ENCODE measurements at places on chromosomes 6 and 20. TPM values are rescaled to one million over a fixed set of nuclear protein-coding genes. Genes with fewer than 3 reads are reported as not detected.

DNA sequence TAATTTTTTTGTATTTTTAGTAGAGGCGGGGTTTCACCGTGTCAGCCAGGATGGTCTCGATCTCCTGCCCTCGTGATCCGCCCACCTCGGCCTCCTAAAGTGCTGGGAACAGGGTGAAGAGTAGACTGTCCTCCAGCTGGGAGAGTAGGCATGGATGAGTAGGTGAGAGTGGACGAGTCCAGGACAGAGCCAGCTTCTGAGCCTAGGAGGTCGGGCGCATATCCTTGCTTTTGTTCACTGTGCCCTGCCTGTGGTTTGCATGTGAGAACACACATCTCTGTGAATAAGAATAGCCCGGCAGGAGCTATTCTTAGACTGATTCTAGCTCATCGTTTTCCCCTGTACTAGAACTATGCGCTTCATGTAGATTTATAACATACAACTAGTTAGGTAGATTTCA lies 78.3 kb downstream of the RPP40 start:
- no peak overlapping the region for H3K4me3 ChIP-seq
- H3K27ac ChIP-seq: no peak overlapping the region
- H3K27me3 ChIP-seq: no peaks in the 10 kb centered on the region

- H3K36me3 ChIP-seq: no peaks in the 10 kb centered on the region
- no peaks in the 10 kb centered on the region for H3K27me3 ChIP-seq
- DNase-seq: no peak
Measured at GRCh38 chr6:89415185-89415584, 3.1 kb upstream of the RRAGD start.

DNA sequence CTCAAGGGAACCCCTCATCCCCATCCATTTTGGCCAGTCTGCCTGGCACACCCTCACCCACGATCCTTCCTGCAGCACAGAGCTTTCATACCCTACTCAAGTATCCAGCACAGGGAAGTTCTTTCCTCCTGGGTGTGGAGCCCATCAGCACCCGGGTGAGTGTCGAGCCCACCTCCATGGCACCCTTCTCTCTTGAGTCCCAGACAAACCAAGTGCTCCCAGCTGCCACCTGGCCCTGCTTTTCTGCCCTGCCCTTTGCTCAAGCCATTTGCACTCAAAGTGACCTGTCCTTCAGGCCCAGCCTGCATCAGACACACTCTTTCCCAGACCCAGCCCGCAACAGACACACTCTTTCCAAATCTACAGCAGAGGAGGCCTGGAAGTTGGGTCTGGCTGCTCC lies 257.2 kb downstream of the DLL1 start:
- no peak overlapping the region for H3K4me3 ChIP-seq
- peak; percentile 40 for DNase-seq
- H3K36me3 ChIP-seq: no peaks in the 10 kb centered on the region
- H3K4me1 ChIP-seq: peaks cover 14% of the 10 kb centered on the region
- H3K27ac ChIP-seq: no peak overlapping the region
- peaks cover 26% of the 10 kb centered on the region for H3K27me3 ChIP-seq

- no peak overlapping the region for H3K4me3 ChIP-seq
- H3K4me1 ChIP-seq: peaks cover 46% of the 10 kb centered on the region
- no peaks in the 10 kb centered on the region for H3K27me3 ChIP-seq
- no peak overlapping the region for H3K27ac ChIP-seq
Measured at GRCh38 chr20:41074441-41074840, 45.8 kb downstream of the TOP1 start.

DNA sequence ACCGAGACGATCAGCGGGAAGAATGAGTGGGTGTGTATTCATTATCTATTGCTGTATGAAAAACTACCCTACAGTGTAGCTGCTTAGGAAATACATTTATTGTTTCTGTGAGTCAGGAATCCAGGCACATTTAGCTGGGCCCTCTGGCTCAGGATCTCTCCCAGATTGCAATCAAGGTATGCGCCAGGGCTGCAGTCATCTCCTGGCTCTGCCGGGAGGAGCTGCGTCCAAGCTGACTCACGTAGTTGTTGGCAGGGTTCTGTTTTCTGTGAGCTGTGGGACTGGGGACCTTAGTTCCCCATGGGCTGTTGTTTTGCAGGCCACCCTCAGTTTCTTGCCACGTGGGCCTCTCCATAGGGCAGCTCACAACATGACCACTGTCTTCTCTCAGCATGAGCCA lies 68.2 kb upstream of the FUCA2 start:
- no peaks in the 10 kb centered on the region for H3K36me3 ChIP-seq
- no peaks in the 10 kb centered on the region for H3K27me3 ChIP-seq
- H3K4me1 ChIP-seq: peaks cover 10% of the 10 kb centered on the region

- no peaks in the 10 kb centered on the region for H3K27me3 ChIP-seq
- H3K4me3 ChIP-seq: no peak overlapping the region
- peaks cover 29% of the 10 kb centered on the region for H3K4me1 ChIP-seq
- peaks cover 41% of the 10 kb centered on the region for H3K36me3 ChIP-seq
- no peak for DNase-seq
Measured at GRCh38 chr6:31559606-31559957, 12.2 kb downstream of the NFKBIL1 start.

DNA sequence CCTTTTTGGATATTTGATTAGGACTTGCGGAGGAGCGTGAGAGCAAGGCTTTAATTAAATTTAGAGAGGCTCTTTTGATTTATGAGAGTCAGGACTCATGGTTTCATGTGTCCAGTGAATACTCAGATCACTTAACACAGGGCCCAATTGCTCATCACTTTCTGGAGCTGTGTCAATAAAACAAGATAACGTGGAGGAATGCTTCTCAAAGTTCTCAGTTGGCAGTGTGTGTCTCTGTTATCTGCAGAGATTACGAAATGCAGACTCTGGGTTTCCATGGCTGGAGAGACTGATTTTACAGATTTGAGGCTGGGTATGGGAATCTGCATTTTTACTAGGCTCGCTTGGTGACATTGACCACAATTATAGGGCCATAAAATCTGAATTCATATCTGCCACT lies 335.8 kb upstream of the FLRT3 start:
- H3K4me1 ChIP-seq: no peaks in the 10 kb centered on the region
- H3K27me3 ChIP-seq: no peaks in the 10 kb centered on the region
- H3K4me3 ChIP-seq: no peak overlapping the region
- H3K27ac ChIP-seq: no peak overlapping the region
- no peaks in the 10 kb centered on the region for H3K36me3 ChIP-seq

DNA sequence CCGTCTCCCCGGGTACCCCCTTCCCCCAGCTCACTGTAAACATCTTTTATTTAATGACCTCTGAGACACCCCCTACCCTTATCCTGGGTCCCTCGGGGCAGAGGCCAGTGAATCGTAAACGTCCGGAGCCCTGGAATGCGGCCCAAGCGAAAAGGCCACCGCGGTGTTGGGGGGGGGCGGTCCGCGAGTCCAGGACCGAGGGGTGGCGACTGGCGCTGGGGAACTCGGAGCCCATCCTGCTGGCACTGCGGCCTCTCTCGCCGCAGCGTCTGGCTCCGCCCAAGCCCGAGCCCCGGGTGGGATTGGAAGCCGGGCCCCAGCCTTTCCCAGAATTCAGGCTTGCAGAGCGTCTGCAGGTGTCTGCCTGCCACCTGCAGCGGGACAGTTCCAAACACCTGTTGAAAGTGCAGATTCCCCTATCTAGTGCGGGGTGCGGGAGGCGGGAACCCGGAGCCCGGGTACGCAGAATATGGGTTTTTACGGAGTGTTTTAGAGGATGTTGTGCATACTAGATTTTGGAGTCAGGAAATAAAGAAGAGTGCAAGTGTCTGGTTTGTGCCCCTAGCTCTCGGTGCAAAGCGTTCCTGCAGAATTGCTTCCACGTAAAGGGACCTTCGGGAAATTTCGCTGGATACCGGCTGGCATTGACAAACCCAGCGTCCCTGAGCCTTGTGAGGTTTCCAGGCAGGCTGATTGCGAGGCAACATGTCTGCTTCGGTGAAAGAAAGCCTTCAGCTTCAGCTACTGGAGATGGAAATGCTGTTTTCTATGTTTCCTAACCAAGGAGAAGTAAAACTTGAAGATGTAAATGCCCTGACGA lies 800 bp downstream of the RWDD2A start:
- peaks cover 16% of the 10 kb centered on the region for H3K36me3 ChIP-seq
- DNase-seq: peak; percentile 77
- peak overlapping the region; percentile 96 for H3K4me3 ChIP-seq

- no peaks in the 10 kb centered on the region for H3K4me1 ChIP-seq
- DNase-seq: no peak
- H3K36me3 ChIP-seq: no peaks in the 10 kb centered on the region
Measured at GRCh38 chr20:10105046-10105445, 70.3 kb downstream of the ANKEF1 start.

DNA sequence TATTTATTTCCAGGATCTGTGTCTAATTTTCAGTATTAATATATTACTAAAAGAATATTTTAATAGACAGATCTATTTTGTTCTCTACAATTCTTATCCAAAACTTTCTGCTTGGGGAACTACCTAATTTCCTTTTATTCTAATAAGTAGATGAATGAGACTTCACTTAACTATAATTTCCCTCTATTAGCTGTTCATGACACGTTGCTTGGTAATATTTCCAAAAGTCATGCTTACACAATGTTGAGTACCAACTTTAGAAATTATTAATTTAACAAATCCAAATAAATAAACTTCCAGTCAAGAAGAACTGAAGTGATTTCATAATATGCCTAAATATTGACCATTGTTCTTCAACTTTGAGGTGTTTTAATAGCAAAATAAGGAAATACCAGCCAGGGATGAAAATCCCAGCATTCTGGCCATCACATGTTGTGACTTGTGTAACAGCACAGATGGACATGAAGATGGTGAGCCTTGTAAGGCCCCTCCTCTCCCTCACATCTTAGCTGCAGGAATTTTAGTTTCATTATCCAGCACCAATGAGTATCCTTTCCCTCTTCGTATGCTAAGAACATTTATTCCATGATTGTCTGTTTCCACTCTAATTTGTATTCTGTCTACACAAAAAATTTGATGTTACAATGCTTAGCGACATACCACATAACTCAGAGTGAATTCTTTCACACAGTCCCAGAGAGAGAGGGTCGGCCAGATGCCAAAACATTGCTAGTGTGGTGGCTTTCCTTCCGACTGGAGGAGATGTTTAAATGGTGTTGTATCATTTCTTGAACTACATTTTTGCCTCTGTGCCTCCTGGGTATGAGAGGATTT lies 137.5 kb downstream of the FOXA2 start:
- no peak for DNase-seq
- H3K4me3 ChIP-seq: no peak overlapping the region
- H3K27ac ChIP-seq: no peak overlapping the region
- H3K36me3 ChIP-seq: no peaks in the 10 kb centered on the region

GRCh38 chr6:56335726-56336125 lies 88.3 kb upstream of the COL21A1 start:
- no peaks in the 10 kb centered on the region for H3K27me3 ChIP-seq
- DNase-seq: no peak
- H3K27ac ChIP-seq: no peak overlapping the region
- no peak overlapping the region for H3K4me3 ChIP-seq
- no peaks in the 10 kb centered on the region for H3K4me1 ChIP-seq
- H3K36me3 ChIP-seq: no peaks in the 10 kb centered on the region

- H3K4me3 ChIP-seq: peak overlapping the region; percentile 98
- peaks cover 3% of the 10 kb centered on the region for H3K27me3 ChIP-seq
- H3K4me1 ChIP-seq: peaks cover 18% of the 10 kb centered on the region
- peak overlapping the region; percentile 90 for H3K27ac ChIP-seq
- no peaks in the 10 kb centered on the region for H3K36me3 ChIP-seq
Measured at GRCh38 chr6:36873612-36874442, 776 bp downstream of the PPIL1 start.

GRCh38 chr6:17130786-17131185 lies 28.9 kb downstream of the STMND1 start:
- no peak for DNase-seq
- no peaks in the 10 kb centered on the region for H3K4me1 ChIP-seq
- no peaks in the 10 kb centered on the region for H3K27me3 ChIP-seq
- H3K4me3 ChIP-seq: no peak overlapping the region
- H3K36me3 ChIP-seq: no peaks in the 10 kb centered on the region

DNA sequence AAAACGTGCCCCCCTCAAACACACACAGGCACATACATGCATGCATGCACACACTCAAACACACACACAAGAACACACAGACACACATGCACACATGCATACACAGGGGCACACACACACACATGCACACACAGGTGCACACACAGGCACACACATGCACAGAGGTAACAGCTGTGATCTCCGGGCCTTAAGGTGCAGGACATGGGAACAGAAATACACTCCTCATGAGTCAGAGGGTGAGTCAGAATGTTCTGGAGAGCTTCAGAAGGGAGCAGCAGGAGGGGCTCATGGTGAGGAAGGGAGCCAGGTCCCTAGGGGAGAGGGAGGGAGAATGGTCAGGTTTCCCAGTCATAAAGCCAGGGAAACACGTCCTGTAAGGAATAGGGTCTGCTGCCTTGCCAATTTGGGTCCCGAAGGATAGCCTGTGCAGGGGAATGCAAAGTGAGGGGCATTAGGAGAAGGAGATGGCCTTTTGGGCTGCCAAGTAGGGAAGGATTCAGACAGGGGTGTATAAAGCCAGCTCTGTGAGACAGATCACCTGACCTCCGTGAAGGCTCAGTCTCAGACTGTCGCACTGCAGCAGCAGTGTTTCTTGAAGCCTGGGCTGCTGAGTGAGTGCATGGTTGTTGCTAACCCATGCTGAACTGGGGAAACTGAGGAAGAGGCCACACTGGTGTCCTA lies 123.9 kb downstream of the MAFB start:
- no peaks in the 10 kb centered on the region for H3K36me3 ChIP-seq
- DNase-seq: no peak
- no peak overlapping the region for H3K4me3 ChIP-seq
- no peak overlapping the region for H3K27ac ChIP-seq
- peaks cover 31% of the 10 kb centered on the region for H3K4me1 ChIP-seq
- H3K27me3 ChIP-seq: no peaks in the 10 kb centered on the region

GRCh38 chr6:32968867-32969684 lies 682 bp downstream of the BRD2 start:
- H3K27me3 ChIP-seq: no peaks in the 10 kb centered on the region
- peaks cover 7% of the 10 kb centered on the region for H3K36me3 ChIP-seq
- H3K27ac ChIP-seq: peak overlapping the region; percentile 97
- H3K4me3 ChIP-seq: peak overlapping the region; percentile 69

DNA sequence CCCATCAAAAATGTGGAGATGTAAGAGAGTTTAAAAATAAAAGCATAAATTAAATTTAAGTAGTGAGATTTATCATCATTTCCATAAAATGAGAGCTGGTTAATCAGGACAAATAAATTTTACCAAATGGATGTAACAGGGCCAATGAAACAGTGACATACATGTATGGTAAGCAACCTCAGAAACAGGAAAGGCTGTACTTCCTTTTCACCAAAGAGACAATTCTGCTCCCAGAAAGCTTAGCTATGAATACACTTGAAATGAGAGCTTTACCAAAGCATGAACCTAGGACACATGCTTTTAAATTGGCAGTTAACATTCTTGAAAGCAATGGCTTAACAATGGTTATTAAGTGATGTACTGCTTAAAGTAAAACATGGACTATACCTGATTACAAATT lies 12.1 kb upstream of the UBE2J1 start:
- H3K27me3 ChIP-seq: no peaks in the 10 kb centered on the region
- peaks cover 4% of the 10 kb centered on the region for H3K4me1 ChIP-seq
- H3K4me3 ChIP-seq: no peak overlapping the region
- no peak for DNase-seq
- H3K36me3 ChIP-seq: no peaks in the 10 kb centered on the region

The TRIM31 gene
- not detected for total RNA-seq

The MPIG6B gene
- total RNA-seq: 4.6 TPM

The BPIFB1 gene
- total RNA-seq: not detected

The TMEM200A gene
- 0.76 TPM for total RNA-seq

The TMEM244 gene
- total RNA-seq: not detected

The SNAP25 gene
- not detected for total RNA-seq

The PRRT1 gene
- total RNA-seq: 2.1 TPM

The CYP24A1 gene
- not detected for total RNA-seq

The KIF25 gene
- total RNA-seq: not detected

All from suprapubic skin (tissue), 4 donors.